ENCODE measurements at places on chromosomes 5 and 9. TPM values are rescaled to one million over a fixed set of nuclear protein-coding genes. Genes with fewer than 3 reads are reported as not detected.

EDIL3 gene
- total RNA-seq: under 0.01 TPM

CKMT2 gene
- not detected for total RNA-seq

KLHL9 gene
- 24.3 TPM for total RNA-seq

HDHD3 gene
- total RNA-seq: 22.4 TPM

EGR1 gene
- 5.1 TPM for total RNA-seq

FGF10 gene
- not detected for total RNA-seq

F12 gene
- 13.2 TPM for total RNA-seq

DAPK1 gene
- total RNA-seq: 8.2 TPM

Measured in tracheal epithelial cell (primary cell).